ENCODE measurements at places on chromosomes 1 and 21. TPM values are rescaled to one million over a fixed set of nuclear protein-coding genes. Genes with fewer than 3 reads are reported as not detected.

The OR14K1 gene
- not detected for total RNA-seq

The ATP1A2 gene
- 1.2 TPM for total RNA-seq

The CALML6 gene
- total RNA-seq = 0.58 TPM

The ASAP3 gene
- 48.4 TPM for total RNA-seq

The CA6 gene
- not detected for total RNA-seq

The DMRTA2 gene
- total RNA-seq = not detected

The IARS2 gene
- 41.0 TPM for total RNA-seq

The WDR64 gene
- total RNA-seq = not detected

The LCE1E gene
- not detected for total RNA-seq

DNA sequence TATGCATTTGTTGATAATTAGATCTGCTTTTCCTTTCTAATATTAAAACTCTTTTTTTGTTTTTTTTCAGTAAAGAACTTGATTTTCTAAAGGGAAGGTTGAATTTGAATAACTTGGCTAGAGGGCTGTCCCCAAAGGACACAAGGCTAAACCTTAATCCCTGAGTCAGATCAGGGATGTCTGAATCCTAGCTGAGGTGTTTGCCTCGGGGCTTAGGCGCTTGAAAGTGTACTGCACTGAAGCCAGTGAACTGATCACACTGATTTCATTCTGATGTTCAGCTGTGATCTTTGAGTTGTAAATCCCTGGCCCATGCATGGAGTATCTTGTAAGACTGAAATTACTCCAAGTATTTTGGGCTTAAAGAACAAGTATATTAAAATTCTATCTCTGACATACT is 42.8 kb downstream of the MTR start:
- no peak for DNase-seq
- no peak overlapping the region for H3K27ac ChIP-seq
- H3K4me3 ChIP-seq = no peak overlapping the region
- no peaks in the 10 kb centered on the region for H3K36me3 ChIP-seq
- H3K27me3 ChIP-seq = no peaks in the 10 kb centered on the region

- H3K36me3 ChIP-seq = no peaks in the 10 kb centered on the region
- no peak overlapping the region for H3K27ac ChIP-seq
- no peaks in the 10 kb centered on the region for H3K4me1 ChIP-seq
- H3K27me3 ChIP-seq = no peaks in the 10 kb centered on the region
- no peak overlapping the region for H3K4me3 ChIP-seq
These were observed 9.3 kb upstream of the MARCKSL1 start for GRCh38 chr1:32345289-32345827.

- H3K36me3 ChIP-seq = no peaks in the 10 kb centered on the region
- no peak for DNase-seq
- no peak overlapping the region for H3K4me3 ChIP-seq
These were observed 44.7 kb downstream of the ETS2 start for GRCh38 chr21:38850277-38850951.

GRCh38 chr1:204678721-204679475 is 6.6 kb downstream of the LRRN2 start:
- DNase-seq = no peak
- no peaks in the 10 kb centered on the region for H3K36me3 ChIP-seq
- H3K4me1 ChIP-seq = no peaks in the 10 kb centered on the region

- H3K4me1 ChIP-seq = no peaks in the 10 kb centered on the region
- no peak overlapping the region for H3K4me3 ChIP-seq
- H3K36me3 ChIP-seq = no peaks in the 10 kb centered on the region
These were observed 42.7 kb downstream of the BCAR3 start for GRCh38 chr1:93638981-93639380.

GRCh38 chr1:48785869-48786268 is 9.2 kb upstream of the BEND5 start:
- H3K4me1 ChIP-seq = no peaks in the 10 kb centered on the region
- no peaks in the 10 kb centered on the region for H3K36me3 ChIP-seq
- DNase-seq = no peak
- no peak overlapping the region for H3K4me3 ChIP-seq

GRCh38 chr1:156359973-156360372 is 9.0 kb upstream of the RHBG start:
- peaks cover 5% of the 10 kb centered on the region for H3K27me3 ChIP-seq
- no peak overlapping the region for H3K4me3 ChIP-seq
- no peak overlapping the region for H3K27ac ChIP-seq
- H3K4me1 ChIP-seq = no peaks in the 10 kb centered on the region

- no peaks in the 10 kb centered on the region for H3K4me1 ChIP-seq
- H3K4me3 ChIP-seq = no peak overlapping the region
- no peaks in the 10 kb centered on the region for H3K36me3 ChIP-seq
- no peak overlapping the region for H3K27ac ChIP-seq
- H3K27me3 ChIP-seq = no peaks in the 10 kb centered on the region
- no peak for DNase-seq
These were observed 12.1 kb downstream of the ERG start for GRCh38 chr21:38486221-38486620.

- H3K4me1 ChIP-seq = no peaks in the 10 kb centered on the region
- no peaks in the 10 kb centered on the region for H3K36me3 ChIP-seq
- no peak for DNase-seq
- H3K27me3 ChIP-seq = no peaks in the 10 kb centered on the region
These were observed 837 bp upstream of the C1QB start for GRCh38 chr1:22651941-22652856.

- no peak for DNase-seq
- H3K4me3 ChIP-seq = no peak overlapping the region
- H3K27me3 ChIP-seq = no peaks in the 10 kb centered on the region
These were observed 11.6 kb upstream of the CD46 start for GRCh38 chr1:207740207-207740606.

DNA sequence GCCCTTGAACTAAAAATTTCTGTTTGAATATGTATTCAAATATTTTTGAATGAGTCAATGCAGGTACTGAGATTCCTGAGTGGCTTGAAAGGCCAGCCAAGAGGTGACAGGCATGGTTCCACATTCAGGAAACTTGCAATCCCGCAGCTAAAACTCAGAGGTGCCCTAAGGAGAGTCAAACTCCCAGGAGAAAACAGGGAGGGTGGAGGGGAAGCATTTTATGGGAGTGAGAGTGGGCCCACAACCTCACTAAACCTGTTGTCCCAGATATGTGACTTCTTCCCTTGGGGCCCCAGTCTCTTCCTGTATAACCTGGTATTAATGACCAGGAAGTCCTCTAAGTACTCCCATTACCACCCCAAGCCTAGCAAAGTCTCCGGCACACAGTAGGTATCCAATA is 189.6 kb downstream of the PLPP3 start:
- no peaks in the 10 kb centered on the region for H3K4me1 ChIP-seq
- DNase-seq = no peak
- H3K4me3 ChIP-seq = no peak overlapping the region
- H3K27me3 ChIP-seq = no peaks in the 10 kb centered on the region

DNA sequence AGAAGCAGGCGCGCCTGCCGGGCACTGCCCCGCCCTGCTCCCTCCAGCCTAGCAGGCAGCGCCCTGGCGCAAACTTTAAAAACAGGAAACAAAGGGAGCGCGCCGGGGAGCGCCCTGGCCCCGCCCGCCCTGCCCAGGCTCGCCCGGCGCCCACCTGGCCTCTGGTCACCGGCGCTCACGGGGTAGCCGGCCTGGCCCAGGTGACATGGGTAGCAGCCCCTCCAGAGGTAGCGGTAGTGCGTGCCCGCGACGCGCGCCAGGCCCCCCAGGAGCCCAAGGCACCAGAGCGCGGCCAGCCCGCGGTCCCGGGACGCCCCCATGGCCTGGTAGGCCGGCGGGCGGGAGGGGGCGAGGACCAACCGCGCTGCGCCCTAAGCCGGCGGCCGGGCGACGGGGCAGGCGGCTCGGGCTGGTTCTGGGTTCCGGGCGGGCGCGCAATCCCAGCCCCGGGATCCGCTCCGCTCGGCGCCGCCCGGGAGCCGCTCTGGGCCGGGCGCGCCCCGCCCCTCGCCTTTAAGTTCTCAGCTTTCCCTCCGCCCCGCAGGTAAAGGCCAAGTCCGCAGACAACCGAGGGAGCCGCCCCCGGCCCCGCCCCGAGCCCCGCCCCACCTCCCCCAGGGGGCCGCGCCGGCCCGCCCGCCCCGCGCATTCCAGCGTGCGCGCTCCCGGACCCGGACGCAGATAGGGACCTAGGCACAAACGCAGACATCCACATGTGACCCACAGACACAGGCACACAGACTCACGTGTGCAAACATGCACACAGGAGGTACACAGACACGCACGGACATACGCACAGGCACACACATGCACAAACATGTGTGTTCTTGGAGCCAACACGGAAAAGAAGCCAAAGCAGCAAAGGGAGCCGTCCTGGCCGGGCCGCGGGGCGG is 76.7 kb downstream of the ARHGEF16 start:
- peak overlapping the region; percentile 40 for H3K27ac ChIP-seq
- no peaks in the 10 kb centered on the region for H3K36me3 ChIP-seq
- H3K4me3 ChIP-seq = peak overlapping the region; percentile 72
- no peaks in the 10 kb centered on the region for H3K27me3 ChIP-seq
